Epithelial cell of umbilical artery (primary cell): ENCODE measurements at places on chromosomes 2 and 18. TPM values are rescaled to one million over a fixed set of nuclear protein-coding genes. Genes with fewer than 3 reads are reported as not detected.

The CHST9 gene
- not detected in 2 replicates for total RNA-seq

The APLF gene
- total RNA-seq: 2.6 and 3.2 TPM in 2 replicates

The DPP4 gene
- 22.7 and 69.3 TPM in 2 replicates for total RNA-seq

The DYSF gene
- total RNA-seq: 39.3 and 75.1 TPM in 2 replicates

The ENOSF1 gene
- total RNA-seq: 22.1 and 40.6 TPM in 2 replicates
